ENCODE measurements at places on chromosomes 3 and 15.

DNA sequence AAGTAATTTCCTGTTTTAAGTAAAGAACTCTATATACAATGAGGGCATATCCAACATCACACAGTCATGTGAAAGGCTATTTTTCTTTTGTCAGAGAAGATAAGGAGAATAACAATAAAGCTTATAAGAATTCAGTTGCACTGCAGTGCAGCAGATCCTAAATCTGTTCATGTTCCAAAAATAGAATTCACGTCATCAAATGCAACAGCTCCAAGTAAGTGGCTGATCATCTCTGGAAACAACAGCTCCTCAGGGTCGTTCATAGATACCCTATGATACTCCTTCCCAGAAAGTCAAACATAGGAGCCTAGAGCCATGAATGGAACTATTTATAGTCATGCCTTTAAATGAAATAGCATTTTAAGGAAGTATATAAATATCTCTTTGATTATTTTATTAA lies 100.2 kb downstream of the FMN1 start:
- DNase-seq, result no peak

DNA sequence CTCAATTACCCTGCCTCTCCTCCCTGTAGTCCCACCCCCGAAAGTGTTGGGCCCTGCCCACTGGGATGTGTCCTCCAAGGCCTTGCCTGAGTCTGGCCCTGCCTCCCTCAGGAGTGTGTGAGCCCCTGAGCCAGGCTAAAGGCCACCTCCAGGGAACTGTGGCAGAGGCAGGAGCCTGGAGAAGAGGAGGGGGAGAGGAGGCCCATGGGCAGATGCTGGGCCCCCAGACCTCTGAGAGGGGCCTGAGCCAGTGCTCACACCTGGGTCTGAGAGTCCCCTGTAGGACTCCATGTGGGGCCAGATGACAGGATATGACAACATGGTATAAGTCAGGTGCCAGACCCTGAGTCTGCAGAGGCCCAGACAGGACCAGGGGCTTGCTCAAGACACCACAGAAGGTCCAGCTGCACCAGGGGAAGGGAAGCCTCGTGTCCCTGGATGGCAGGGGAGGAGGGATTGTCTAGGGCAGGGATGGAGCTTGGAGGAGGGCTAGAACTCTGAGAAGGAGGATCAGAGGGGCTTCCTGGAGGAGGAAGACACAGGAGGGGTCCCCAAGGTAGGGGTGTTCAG lies 217.9 kb downstream of the TBC1D2B start:
- DNase-seq, result no peak

- no peak for DNase-seq
These were observed 3.6 kb downstream of the FOXP1 start for GRCh38 chr3:71579935-71580406.

- DNase-seq, result no peak
These were observed 5.4 kb downstream of the MGLL start for GRCh38 chr3:127816783-127817405.

DNA sequence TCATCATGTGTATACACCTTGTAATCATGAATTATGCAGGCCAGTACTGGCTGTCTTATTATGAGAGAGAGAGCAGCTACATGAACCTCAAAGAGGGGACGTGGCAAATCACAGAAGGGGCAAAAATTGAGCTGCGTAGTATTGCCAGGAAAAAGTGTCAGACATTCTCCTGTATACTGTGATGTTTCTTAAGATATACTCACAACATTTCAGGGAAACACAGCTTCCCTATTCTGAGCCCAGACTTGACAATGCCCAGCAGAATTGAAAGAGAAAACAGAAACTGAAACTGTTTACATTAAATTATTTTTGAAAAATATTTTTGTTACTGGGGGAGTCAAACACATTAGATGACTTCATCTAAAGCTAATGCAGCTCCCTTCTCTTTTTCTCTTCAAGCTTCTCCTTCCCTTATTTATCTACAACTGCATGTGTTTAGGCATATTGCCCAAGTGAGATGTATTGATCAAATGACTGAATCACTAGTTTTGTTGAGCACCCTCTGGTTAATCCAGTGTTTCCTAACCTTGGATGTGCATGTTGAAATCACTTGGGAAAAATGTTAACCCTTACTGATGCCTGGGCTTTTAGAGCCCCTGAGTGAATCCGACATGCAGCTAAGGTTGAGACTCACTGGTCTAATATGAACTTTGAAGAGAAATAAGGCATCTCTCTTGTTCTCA lies 39.5 kb downstream of the CADPS start:
- no peak for DNase-seq

DNA sequence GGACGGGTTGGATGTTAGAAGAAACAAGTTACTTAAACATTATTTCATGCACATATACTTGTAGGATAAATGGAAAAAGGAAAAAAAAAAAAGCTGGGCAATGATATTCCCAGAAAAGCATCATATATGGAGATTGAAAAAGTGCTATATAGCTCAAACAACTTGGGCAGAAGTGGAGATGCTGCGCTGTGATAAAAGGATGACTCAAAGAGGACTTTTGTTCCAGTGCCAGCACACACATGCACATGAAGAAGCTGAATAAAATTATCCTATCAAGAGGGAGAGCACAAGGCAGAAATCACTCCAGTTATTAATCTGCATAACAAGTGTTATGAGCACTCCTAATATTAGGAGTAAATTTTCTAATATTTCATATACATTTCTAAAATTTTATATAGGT lies 30.9 kb downstream of the FRMD4B start:
- no peak for DNase-seq

- no peak for DNase-seq
These were observed 17.5 kb upstream of the SKOR1 start for GRCh38 chr15:67807836-67808235.
